HL-60 (cell line): ENCODE measurements at places on chromosomes 16 and 17.
A peak's percentile ranks its signal among the peaks of the same experiment; 100 is the strongest.

DNA sequence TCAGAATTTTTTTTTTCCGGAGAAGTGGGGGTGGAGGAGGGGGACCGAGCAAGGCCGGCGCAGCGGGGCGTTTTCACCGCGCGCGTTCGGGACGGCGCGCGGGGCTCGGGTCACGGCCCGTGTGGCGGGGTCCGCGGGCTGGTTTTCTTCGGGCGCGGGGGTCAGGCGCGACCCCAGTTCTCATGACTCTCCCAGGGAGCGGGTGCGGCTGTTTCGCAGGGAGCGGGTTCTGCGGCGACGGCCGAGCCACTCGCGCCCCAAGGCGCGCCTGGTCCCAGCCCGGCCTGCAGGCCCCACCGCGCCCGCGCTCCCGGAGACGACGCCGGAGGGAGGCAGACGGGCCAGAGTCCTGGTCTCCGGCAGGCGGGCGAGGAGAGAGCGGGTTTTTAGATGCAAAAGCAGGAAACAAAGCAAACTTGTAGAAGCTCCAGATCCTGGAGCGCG, 1.0 kb downstream of the BAHCC1 start:
- DNase-seq = no peak

DNA sequence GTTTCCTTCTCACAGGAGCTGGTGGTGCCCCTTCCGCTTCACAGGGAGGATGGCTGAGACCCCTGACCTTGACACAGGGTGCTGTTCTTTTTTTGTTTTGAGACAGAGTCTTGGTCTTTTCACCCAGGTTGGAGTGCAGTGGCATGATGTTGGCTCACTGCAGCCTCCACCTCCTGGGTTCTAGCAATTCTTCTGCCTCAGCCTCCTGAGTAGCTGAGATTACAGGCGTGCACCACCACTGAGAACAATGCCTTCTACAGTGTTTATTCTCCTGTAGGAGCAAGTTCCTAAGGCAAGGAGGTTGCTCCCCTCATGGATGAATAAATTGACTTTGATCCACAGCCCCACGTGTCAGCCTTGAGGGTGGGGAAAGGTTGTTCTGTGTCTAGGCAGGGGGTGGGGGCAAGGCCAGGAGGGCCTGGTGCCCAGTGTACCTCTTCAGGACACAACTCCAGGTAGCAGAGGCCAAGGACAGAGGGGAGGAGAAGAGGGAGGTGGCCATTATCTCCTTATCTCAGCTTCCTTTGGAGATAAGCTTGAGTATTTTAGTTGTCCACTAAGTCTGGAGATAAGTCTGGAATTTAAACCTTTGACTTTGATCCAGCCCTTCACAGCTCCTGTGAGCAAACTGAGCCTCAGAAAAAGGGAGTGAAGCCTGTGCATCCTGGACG, 159.4 kb downstream of the SEC14L1 start:
- no peak for DNase-seq

DNA sequence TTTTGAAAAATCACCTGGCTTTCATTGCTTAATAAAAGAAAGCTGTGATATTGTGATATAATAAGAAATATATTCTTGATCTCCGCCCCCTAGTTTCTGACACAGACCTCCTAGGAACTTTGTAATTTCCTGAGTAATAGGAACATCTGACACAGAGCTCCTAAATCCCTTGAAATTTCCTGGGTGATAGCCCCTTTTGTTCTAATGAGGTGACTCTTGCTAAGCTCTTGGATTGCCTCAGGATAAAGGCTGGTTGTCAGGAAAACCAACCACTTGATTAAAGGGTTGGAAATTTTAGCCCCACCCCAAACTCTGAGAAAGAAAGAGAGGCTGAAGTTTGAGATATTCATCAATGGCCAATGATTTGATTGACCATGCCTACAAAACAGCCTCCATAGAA, 326.4 kb upstream of the KIF2B start:
- DNase-seq = no peak

DNA sequence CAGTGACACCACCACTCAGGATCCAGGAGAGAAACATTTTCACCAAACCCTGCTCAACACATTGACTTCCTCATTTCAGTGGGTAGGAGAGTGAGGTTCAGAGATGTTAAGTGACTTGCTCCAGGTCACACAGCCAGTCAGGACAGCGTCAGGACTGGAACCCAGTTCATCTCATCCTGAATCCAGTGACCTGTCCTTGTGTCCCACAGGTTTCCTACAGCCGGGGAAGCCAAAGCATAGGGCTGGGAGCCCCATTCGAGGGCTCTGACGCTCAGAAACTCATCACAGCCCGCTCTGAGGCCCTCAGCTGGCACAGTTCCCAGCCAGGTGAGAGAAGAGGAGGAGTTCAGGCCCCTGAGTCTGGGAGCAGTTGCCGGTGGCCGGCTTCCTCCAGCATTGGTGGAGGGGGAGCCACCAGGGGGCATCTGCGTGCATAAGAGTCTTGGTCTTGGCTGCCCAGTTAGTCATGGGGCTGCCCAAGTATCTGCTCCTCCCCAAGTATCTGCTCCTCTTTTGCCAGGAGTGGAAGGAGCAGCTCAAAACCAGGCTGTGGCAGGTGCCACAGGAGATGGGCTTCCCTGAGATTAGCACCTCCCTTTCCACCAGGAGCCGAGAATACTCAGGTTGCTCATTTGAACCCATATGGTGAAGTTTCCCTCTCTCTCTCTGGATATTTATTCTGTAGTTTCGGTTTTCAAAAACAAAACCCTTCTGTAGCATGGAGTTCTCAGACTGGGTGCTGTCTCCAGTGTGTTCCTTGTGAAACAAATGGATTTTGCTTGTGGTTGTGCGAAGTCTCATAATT, 56.0 kb downstream of the TNFRSF13B start:
- DNase-seq = no peak

DNA sequence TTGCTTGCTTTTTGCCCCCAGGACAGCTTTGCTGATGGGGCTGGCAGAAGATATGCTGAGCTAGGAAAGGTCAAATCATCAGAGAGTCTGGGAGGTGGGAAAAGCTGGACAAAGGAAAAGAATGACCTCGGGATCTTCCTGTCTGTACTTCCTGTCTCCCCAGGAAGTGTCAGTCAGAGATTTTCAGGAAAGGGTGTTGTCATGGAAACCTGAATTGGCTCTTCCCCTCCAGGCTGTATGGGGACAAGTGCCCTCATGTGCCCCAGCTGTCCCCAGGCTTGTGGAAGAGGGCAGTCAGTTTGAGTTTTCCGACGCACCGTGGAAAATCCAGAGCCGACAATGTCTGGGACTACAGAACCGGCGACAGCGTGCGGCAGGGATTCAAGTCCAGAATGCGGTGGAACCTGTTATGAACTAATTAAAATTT, 122.7 kb upstream of the ZFHX3 start:
- no peak for DNase-seq

DNA sequence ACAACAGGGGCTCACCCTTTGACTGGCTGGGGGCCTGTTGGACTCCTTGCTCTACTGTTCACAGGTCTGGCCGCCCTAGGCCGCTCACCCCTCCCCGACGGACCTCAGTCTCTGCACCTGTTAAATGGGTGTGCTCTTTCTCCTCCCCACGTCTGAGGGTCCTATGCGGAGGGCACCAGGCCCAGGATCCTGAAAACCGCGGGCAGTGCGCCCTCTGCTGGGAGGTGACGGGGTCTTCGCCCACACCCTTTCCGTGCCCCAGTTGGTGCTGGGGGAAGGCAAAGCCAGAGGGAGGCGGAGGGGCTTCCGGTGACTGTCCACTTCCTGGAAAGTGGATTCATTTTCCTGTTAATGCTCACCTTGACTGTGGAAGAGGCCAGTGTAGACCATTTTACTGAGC, 1010.9 kb downstream of the KCNJ18 start:
- DNase-seq = peak; percentile 4

DNA sequence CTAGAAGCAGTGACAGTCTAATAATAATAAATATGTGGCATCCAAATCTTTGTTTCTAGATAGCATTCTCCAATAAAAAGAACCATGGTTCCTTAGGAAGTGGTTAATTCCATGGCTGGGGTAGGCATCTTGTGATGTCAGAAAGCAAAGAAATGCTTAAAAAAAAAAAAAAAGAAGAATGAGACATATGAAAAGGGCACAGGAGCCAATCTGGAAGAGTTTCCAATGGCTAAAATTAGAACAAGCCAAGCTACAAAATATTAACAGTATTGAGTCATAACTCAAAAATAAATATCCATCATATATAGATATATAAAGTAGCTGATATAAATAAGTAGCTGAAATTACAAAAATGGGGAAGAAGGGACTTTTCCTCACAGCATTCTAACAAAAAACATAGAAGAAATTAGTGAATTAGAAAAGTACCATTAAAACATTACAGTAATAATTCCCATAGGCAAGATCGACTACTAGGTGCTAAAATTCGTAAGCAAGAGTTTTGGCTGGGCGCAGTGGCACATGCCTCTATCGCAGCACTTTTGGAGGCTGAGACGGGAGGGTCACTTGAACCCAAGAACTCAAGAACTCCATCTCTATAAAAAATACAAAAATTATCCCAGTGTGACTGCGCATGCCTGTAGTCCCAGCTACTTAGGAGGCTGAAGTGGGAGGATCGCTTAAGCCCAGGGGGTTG, 111.3 kb downstream of the TRIM37 start:
- DNase-seq = no peak

- no peak for DNase-seq
Measured at GRCh38 chr17:1743088-1743439, 393 bp downstream of the SERPINF2 start.

DNA sequence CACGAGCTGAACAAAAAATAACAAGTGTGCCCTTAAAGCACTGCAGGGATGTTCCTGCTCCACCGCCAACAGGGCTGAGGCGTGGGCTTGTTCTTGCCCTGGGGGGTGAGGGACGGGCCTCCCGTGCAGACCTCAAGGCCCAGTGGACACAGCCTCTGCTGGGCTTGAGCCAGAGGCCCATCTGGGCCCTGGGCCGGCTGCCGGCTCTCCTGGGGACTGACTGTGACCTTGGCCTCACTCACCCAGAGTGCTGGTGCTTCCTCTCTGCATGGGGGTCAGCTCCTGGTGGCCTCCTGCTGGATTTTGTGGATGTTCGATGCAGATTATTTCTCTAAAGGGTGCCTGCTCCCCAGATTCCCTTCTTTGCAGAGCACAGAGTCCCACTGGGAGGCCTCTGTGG, 54.2 kb upstream of the CDR2 start:
- DNase-seq = no peak

- no peak for DNase-seq
Measured at GRCh38 chr17:61584866-61585265, 6.2 kb downstream of the NACA2 start.

DNA sequence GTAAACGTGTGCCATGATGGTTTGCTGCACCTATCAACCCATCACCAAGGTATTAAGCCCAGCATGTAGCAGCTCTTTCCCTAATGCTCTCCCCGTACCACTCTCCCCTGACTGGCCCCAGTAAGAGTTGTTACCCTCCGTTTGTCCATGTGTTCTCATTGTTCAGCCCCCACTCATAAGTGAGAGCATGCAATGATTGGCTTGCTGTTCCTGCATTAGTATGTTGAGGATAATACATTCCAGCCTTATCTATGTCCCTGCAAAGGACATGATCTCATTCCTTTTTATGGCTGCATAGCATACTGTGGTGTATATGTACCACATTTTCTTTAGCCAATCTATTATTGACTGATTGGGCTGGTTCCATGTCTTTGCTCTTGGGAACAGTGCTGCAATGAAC, 1294.9 kb upstream of the CDH8 start:
- no peak for DNase-seq

- no peak for DNase-seq
Measured at GRCh38 chr16:87918866-87919680, 17.3 kb downstream of the CA5A start.

DNA sequence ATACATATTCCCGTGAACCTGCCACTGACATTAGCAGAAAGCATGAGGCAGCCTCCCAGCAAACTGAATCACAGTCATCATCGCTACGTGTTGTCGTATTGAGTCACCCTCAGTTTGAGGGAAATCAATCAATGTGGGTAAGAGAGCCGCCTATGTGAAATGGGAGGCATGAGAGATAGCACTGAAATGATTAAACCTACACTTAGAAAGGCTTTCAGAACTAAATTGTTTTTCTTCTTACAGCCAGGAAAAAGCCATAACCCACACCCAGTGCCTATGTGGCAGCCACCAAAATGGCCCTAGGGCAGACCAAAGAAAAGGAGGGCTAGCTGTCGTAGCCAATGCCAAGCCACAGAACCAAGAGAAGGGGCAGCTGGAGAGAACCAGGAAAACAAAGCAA, 90.5 kb downstream of the ADAMTS18 start:
- DNase-seq = no peak
